Activated T-helper 1 cell treated with anti-CD3 and anti-CD28 coated beads, Interleukin-2, amount 50 U/mL, for 16 hours (primary cell): ENCODE measurements at places on chromosomes 5 and 9.

GRCh38 chr9:105967248-105967647, 272.9 kb downstream of the TMEM38B start:
- DNase-seq, result no peak

GRCh38 chr5:163772644-163773043, 267.2 kb downstream of the MAT2B start:
- DNase-seq, result no peak

GRCh38 chr9:76560481-76560922, 101.5 kb downstream of the GCNT1 start:
- no peak for DNase-seq

DNA sequence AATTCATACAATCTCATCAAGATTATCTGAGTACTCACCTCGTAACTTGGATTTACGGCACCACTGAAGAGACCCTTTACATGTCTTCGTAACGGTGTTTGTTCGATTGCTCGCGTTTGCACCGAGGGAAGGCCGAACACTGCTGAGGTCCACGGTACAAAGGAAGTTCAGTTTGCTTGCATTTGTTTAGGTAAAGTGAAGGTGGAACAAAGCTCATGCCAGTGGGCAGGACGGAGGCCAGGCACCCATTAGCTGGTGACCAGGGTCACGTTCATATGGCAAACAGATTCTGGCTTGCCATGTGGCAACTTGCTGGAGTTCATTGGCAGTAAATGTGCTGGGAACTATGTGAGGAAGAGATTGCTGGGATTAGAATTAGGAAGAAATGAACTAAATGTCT, 164.8 kb downstream of the MACROH2A1 start:
- no peak for DNase-seq

GRCh38 chr9:92895812-92896436, 18.1 kb upstream of the ZNF484 start:
- no peak for DNase-seq

- no peak for DNase-seq
These were observed 232.6 kb downstream of the EPB41L4A start for GRCh38 chr5:112186401-112186990.

DNA sequence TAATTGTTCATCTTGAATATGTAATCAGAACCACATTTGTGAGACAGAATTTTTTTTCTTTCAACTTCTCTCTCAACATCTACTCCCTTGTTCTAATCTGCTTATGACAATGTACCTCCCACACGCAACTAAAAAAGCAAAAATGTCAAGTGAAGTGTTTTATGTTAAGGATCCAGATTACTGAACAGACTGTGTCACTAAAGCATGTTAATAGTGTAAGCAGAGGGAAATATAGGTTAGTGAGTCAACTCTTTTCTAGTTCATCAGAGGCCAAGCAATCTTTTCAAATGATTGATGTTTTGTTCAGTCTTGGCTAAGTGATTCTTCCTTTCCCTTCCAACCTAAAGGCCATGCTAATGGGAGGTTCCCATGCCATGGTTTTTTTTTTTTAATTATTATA, 34.7 kb upstream of the IDNK start:
- DNase-seq, result no peak

GRCh38 chr5:16909464-16909863, 26.6 kb downstream of the MYO10 start:
- DNase-seq, result no peak

- peak; percentile 65 for DNase-seq
These were observed at the start of gene TERT for GRCh38 chr5:1294835-1295649. TERT (minus strand) TSS chr5:1295068; CDS start chr5:1294989, 79 bp downstream.

GRCh38 chr9:105193560-105193959, 50.9 kb upstream of the SLC44A1 start:
- DNase-seq, result no peak
